ENCODE measurements at places on chromosomes 12 and 14.

DNA sequence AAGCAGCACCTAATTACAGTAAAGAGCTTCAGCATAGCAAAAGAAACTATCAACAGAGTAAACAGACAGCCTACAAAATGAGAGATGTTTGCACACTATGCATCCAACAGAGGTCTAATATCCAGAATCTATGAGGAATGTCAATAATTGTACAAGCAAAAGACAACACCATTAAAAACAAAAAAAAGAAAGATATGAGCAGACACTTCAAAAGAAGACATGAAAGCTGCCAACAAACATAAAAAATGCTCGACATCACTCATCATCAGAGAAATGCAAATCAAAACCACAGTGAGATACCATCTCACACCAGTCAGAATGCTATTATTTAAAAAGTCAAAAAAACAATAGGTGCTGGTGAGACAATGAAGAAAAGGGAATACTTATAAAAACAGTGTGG is 273.1 kb downstream of the TMTC2 start:
- no peak for DNase-seq

DNA sequence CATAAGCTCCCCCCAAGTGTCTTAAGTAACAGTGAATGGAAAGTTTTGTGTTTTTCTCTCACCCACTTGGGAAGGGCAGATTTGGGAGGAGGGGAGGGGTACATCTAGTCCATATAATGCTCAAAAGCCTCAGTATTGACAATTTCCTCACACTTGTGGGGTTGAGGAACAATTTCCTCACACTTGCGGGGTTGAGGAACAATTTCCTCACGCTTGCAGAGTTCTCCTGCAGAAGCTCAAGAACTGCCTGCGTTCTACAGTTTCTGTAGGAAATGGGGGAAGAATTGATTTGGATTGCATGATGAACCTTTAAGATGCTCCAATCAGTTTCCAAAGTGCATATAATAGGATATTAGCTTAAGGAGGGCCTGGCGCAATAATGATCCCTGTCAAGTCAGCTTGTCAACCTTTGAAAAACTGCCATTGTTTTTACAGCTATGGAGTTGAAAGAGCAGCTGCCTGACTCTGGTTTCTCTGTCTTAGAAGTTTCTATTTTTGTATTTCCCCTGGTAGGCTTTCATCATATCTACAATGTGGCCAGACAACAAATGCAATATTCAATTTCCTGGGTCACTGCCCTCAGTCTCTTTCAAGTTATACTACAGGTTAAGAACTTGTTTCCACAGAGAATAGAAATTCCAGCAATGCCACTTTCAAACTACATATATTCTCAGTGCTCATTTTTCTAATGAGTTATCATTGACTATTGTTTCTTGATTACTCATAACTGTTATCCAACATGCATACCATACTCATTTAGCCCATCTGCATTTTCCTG is 66.5 kb downstream of the PLEKHG7 start:
- peak; percentile 28 for DNase-seq

GRCh38 chr14:87148655-87149054 is 844.3 kb downstream of the GALC start:
- DNase-seq, result no peak

DNA sequence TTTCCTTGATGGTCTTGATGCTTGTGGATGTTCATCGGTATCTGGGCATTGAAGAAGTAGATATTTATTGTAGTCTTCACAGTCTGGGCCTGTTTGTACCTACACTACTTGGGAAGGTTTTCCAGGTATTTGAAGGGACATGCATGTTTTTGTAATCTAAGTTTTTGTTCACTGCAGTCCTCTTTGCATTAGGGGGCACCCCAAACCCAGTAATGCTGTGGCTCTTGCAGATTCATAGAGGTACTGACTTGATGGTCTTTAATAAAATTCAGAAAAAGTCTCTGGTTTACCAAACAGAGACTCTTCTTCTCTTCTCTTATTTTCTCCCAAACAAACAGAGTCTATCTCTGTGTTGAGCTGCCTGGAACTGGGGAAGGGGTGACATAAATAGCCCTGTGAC is 150.9 kb upstream of the SLC16A7 start:
- no peak for DNase-seq

DNA sequence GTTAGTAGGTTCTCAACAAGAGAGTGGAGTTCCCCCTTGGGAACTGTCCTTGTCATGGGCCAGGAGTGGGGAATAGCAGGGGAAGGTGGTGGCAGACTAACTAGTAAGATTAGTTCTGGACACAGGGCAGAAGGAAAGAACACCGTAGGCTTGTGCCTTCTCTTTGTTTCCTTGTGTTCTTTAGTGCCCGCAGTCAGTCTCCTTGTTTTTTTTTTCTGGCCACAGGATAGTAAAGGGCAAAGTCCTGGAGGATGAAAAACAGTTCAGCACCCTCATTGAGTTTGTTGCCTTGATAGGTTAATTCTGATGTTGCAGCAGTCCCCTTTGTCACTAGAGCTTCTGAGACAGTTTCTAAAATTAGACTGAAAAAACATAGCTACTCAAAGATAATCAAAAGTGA is 8.4 kb downstream of the PEX5 start:
- DNase-seq, result no peak

DNA sequence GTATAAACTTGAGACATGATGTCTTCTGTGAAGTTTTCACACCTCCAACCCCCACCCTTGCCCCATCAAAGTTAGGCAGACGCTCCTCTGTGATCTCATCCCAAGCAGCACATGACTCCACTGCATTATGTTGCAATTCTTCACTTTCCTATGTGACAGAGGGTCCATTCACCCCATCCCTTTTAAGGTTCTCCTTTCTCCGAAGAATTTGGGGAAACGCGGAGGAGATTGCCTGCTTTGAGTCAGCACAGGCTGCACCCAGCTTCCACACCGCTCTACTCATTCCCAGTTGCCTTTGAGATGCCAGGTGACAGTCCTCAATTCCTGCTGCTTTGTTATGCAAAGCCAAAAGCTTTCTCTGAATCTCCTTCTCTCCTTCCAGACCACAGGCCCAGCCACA is 61.8 kb downstream of the PHLDA1 start:
- DNase-seq, result no peak

DNA sequence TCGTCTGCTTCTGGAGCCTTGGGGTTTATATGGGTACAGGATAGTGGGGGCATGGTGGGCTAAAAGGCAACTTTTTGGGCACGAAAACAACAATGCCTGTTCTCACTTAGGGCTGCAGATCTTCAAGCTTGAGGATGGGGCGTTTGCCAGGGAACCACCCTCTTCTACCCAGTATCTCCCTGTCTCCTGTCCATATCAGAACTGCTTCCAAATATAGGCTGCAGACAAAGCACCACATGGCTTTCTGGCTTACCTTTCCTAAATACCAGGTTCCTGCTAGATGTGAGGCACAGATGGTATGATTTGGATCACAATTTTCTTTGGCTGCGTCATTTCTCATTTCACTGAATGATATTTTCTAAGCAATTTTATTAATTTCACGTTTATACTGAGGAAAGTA is 70.4 kb downstream of the CMAS start:
- DNase-seq, result no peak

DNA sequence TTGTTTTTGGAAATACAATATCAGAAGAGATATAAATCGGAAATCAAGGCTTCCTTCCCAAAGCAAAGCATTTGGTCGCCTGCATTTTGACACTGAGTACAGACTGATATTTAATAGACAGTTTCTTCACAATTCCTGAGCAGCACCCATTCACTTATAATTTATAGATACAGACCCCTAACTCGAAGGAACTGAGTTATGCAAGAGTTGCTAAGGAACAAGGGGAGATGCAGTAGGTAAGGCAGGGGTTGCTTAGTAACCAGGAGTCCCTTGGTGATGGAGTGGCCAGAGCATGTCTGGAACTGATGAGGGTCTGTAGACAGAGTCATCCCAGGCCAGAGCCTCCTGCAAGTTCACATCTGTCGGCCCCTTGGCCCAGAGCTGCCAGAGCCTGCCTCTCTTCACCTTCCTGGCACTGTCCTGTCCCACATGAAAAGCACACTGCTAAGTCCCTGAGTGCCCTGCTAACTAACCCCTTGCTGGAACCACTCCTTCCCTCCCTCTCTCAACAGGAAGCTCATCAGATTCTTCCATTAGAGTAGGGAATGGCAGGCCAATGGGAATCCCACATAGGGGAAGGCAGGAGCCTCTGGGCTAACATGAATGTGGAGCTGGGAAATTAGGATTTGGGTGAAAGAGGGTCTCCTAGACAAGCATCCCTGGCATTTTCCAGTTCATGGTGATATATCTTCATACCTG is 3.6 kb upstream of the DHRS2 start:
- no peak for DNase-seq

DNA sequence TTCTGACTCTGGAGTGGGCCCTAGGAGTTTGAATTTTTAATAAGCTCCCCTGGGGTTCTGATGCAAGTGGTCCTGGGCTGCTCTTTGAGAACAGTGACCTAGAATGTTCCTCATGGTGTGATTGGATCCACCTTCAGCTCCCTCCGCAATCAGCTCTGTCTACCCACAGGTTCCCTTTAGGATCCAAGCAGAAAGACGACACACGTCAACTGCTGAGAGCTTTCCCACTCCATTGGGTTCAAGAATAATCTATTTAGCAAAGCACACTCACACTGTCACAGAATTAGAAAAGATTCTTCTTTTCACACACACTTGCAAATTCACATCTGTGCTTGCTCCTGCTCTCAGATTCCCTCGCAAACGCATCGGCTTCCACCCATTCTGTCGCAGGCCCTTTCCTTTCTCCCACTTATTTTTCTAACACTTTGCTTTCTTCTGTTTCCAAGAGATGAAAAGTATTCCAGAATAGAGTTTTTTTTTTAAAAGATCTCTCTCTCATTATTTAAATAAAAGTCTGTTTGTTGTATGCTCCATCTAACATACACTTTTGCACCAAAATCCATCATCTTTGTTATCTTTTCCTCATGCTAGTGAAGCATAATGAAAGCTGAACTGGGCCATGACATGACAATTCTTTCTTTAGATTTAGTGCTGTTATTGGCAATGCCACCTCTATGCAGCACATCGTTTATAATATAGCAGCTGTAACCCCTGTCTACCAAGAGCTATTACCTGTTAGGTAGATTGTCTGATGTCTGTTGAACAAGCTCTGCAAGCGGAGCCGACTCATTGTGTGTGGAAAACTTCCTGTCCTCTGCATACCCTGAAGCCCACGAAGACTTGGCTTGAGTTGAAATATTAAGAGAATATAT is 73.1 kb downstream of the CACNA1C start:
- DNase-seq, result no peak

GRCh38 chr14:98976271-98976670 is 295.7 kb downstream of the BCL11B start:
- no peak for DNase-seq

GRCh38 chr12:54060975-54061778 is 7.5 kb downstream of the HOXC4 start:
- peak; percentile 20 for DNase-seq

- no peak for DNase-seq
Observed at GRCh38 chr12:109579639-109580038, 6.0 kb downstream of the MVK start.

DNA sequence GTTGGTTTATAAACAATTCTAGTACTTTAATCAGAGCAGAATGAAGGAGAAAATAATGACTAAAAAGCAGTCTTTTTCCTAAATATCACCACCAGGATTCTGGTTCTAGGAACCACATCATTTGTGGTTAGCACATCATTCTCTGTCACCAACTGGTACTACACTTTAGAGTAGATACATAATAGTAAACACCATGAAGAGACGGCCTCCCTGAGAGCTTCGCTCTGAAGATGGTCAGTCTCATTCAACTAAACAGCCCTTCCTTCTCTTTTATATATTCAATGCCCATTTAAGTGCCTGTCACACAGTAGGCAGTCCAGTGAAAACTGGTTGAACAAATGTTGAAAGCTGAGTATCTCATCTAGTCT is 10.9 kb downstream of the SLC38A2 start:
- no peak for DNase-seq

DNA sequence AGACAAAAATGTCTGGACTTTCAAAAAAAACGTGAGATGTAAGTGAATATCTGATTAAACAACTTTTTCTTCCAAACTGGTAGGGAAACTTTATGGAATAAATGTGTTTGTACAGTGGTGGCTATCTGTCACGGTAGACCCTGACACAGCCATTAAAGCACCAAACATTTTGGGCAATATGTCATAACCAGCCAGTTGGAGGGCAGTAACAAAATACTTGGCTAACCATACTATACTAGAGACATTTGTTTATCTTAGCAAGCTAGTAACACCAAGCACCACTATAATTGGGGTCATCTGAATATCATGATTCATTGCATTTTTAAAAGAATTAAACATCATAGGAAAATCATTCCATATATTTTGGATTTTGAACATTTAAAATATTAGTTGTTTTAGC is 6.0 kb upstream of the MYF6 start:
- no peak for DNase-seq

- peak; percentile 54 for DNase-seq
Observed at GRCh38 chr14:105064721-105065143, 498 bp downstream of the GPR132 start.

DNA sequence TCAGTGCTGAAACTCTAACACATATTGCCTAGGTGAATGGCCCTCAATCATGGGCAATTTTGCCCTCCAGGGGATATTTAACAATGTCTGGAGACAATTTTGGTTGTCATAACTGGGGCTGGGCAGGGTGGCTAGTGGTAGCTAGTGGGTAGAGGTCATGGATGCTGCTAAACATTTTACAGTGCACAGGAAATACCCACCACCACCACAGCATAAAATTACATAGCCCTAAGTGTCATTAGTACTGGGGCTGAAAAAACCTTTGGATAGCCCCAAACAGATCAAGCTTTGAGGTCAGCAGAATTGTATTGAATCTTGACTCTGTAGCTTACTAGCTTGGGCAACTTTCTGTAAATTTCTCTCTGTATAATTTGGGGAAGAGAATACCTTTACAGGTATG is 758.0 kb downstream of the BCL11B start:
- DNase-seq, result no peak

DNA sequence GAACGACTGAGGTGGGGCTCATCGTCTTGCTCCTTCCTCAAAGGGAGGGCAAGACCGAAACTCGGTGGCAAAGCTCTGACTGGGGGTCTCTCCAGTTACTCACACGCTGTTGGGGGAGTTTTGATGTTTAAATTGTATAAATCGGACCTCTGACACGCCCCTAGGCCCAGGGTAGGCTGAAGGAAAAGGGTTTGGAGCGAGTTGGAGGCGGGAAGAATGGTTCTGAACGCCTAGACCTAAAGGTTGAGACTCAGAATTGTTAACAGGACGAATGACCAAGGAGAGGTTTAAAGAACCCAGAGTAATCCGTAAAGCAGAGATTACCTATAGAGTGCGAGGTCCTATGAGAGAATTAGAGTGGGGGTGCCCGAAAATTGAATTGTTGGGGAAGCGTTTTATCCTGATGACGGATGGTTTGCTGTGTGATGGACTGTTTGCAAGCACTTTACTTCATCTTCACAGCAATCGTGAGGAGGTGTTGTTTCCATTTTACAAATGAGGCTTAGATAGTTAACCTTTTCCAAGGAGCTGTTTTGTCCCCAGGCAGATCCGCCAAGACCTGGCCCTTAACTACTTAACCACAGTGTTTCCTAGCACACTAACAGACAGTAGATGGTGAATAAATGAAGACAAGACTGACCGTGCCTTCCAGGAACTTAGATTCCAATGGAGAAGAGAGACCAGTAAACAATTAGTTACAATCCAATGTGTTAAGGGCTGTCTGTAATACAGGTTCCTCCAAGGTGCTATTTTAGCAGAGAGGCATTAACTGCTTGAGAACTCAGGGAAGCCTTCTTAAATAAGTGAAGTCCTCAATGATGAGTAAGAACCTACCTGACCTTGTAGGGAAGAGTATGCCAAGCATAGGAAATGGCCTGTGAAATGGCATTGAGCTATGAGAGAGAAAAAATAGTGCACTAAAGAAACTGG is 929 bp upstream of the UBE2N start:
- no peak for DNase-seq

Data from femur (tissue), 1 donor.